ENCODE measurements at places on chromosomes 13 and 19.

DNA sequence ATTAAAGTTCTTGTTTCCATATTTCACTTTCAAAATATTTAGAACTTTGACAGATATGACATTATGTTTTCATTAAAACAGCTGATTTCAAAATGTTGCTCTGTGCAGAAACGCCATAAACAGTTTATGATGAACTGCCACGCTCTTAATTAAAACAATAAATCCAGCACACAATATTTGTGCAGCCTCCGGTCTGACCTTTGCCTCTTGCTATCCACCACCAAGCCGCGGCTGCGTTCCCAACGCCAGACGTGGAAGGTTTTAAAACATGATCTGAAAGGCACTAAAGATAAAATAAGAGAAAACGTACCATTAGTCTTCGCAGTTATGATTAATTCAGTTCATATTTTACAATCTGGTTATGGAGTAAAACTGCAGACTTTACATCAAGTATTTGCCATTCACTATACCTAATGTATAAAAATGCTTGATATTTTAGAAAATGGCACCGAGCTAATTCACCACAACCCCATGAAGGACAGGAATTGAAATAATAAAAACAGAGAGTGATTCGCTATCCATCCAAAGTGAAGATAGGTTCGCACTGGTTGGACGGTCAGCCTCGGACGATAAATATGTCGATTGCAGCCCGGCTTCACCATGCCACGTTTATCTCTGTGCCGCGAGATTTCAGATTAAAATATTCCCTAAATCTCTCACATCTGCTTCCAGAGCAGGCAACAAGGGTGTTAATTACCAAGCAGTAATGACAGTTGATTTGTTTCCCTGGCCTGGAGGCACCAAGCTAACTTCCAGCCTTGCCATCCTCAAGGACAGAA is 103.3 kb upstream of the ZNF507 start:
- no peak for DNase-seq

DNA sequence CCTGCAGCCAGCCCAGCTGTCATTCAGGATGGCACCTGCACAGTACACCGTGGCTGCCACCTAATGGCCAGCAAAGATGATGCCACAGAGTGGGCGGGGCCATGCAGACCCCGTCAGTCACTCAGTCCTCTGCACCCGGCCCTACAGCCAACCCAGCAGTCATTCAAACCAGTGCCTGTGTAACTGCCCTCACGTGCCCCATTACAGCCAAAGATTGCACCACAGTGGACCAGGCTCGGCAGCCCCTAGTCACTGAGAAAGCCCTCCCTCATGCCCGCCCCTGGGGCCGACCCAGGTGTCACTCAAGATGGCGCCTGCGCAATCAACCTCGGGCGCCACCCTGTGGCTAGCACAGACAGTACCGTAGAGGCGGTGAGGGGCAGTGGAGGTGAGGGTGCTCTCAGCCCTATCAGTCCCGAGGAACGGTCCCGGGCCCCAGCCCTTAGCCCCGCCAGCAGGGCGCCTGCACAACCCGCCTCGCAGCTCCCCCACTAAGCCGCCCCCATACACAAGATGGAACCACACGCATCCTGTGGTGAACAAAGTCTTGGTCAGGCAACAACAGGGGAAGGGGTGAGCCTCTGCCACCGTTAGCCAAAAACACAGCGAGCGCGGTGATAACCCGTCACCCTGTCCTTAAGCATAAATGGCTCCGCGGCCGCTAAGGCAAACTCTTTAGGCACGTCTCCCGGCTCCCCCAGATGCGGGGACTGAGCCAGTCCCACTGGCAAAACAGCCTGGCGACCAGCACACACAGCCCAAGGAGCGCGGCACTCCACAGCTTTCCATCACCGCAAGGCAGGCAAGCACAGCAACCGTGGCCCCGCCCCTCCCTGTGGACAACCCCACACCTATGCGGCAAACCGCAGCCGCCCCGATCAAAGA is 2.3 kb downstream of the PEG3 start:
- DNase-seq, result no peak

GRCh38 chr19:43780706-43781525 is at the start of gene KCNN4:
Gene KCNN4 (minus strand): TSS chr19:43780973. CDS start chr19:43780861, 112 bp downstream.
- DNase-seq, result peak; percentile 77

DNA sequence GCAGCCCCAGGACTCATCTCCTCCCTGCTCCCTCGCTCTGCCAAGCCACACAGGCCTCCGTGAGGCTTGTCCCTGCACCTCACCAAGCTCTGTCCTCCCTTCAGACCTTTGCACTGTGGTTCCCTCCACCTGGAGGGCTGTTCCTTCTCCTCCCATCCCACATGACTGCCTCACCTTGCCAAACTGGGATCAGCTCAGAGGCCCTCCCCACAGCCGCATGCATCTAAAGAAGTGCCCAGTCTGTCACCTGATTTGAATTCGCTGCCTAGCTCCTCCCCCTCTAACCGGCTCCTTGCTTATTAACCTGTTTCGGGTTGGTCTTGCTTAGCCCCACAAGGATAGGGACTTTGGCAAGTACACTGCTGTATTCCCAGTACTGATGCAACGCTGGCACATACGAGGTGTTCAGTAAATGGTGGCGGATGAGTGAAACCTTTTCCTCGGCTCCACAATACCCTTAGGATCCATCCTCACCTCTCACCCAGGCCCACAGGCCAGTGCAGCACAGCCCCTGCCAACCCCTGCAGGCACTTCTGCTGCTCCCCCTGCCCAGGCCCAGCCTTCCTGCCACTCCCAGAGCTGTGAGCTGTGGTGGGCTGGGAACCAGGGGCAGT is 4.4 kb downstream of the AKT2 start:
- no peak for DNase-seq

- DNase-seq, result no peak
Measured at GRCh38 chr13:70841240-70842061, 733.2 kb upstream of the KLHL1 start.

DNA sequence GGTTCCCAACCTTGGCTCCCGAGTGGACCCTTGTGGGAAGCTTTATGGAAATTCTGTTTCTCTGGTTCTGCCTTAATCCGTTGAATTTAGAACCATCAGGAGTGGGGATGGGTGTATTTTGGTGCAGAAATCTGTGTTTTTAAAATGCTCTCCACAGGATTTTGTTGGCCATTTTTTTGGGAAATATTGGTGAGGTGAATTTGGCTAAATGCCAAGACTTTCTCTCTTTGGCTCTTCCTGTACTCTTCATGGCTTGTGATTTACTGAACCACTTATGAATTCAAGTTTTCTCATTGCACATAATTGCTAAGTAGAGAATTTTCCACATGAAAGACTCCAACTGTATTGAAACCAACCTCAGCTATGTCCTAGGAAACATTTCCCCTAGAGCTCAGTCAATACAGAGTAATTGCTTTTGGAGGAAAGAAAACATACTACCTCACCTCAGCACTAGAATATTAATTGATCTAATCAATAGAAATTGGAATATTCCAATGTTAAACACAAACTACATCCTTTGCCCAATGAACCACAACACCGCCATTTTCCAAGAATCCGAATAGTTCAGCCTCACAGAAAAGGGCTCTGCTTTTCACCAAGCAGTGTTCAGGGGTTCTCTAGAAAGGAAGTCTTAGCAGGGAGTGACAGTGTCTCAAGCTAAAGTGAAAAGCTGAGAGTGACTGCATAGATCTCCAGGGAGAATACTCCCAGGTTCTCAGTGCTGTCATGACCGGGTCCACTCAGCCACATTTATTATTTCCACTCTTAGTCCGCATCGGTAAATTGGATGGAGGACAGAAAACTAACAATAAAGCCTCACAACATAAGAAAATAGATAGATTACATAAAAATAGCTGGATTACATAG is 60.3 kb downstream of the ERCC5 start:
- DNase-seq, result no peak

- no peak for DNase-seq
Measured at GRCh38 chr13:51770681-51771417, 33.1 kb downstream of the DHRS12 start.

DNA sequence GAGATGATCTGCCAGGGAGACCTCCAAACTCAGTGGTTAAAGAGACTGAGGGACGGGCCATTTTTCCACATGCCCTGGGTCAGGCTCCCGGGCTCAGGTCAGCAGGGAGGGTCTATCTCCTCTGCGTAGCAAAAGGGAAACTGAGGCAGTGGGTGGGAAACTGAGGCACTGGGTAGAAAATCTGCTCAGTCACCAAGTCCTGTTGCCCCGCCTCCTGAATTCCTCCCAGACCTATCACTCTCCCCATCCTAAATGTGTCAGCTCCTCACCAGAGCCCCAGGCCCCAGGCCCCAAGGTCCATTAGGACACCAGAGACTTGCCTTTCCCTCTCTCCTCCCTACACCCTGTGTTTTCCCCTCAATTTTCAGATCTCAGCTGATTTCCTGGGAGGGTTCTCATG is 2.4 kb downstream of the CD320 start:
- DNase-seq, result peak; percentile 3

DNA sequence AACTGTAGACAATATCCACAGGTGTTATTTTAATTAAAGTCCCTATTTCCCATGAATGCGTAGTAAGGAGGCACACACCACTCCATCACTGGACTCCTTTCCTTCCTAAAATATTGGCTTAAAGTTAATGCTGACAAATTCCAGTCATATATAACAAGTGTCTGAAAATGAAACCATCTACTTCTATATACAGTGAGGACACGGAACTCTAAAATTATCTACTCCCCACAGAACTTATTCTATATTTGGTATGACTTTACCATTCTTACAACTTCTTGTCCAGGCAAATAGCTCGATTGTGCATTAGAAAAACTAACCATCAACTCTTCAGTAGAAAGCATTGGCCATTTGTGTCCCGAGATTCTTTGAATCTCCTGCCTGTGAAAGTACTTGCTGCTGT is 1560.2 kb downstream of the EFNB2 start:
- DNase-seq, result no peak

DNA sequence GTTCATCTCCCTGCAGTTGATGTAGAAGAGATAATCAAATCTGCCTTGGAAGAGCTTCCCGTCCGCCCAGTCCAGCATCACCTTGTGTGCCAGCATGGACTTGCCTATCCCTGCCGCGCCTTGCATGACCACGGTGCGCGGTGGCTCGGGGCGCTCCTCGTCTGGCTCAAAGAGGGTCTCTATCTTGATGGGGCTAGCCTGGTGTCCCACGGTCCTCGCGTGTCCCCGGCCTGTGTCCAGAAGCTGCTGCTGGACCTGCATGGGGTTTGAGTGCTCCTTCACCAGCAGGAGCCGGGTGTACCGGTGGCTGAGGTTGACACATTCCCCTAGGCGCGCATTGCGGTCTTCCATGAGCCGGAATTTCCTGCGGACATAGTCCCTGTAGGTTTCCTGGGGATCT is 13.2 kb downstream of the NLRP12 start:
- DNase-seq, result no peak

GRCh38 chr13:24005755-24006281 is 108.5 kb upstream of the C1QTNF9B start:
- no peak for DNase-seq

DNA sequence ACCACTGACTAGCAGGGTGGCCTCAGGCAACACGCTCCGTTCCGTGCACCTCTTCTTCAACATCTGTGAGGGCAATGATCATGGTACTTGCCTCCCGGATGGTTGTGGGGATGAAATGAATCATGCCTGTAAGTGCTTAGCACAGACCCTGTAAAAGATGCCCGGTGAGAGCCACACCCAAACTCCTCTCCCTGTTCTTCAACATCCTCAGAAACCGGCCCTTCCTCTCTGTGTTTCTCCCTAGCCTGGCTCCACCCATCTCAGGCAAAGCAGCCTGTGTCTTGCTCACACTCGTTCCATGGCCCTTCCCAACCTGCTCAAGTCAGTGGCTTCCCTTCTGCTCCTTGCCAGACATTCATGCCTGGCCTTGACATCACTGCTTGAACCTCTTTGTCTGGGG is 5.8 kb upstream of the DMKN start:
- no peak for DNase-seq

- peak; percentile 7 for DNase-seq
Measured at GRCh38 chr19:412356-413355, 3.7 kb upstream of the C2CD4C start.

GRCh38 chr19:28670836-28671235 is 542.1 kb downstream of the UQCRFS1 start:
- DNase-seq, result no peak

GRCh38 chr13:106755542-106755941 is 187.6 kb upstream of the ARGLU1 start:
- DNase-seq, result no peak

DNA sequence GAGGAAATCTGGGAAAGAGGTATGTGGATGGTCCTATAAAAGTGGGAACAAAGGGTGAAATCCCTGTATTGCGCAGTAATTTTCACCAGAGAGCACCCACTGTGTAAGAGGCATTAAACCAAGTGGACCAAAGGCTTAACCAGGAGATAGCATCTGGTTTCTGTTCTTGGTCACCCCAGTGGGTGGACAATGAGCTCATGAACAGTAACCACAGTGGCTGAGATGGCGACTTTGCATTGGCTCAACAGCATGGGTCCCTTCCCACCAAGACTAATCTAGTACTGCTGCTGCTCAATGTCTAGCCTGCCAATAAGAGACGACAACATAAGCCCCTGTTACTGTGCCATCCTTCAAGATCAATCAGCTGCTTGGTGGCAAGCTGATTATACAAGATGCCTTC is 36.6 kb downstream of the CCDC169 start:
- no peak for DNase-seq

DNA sequence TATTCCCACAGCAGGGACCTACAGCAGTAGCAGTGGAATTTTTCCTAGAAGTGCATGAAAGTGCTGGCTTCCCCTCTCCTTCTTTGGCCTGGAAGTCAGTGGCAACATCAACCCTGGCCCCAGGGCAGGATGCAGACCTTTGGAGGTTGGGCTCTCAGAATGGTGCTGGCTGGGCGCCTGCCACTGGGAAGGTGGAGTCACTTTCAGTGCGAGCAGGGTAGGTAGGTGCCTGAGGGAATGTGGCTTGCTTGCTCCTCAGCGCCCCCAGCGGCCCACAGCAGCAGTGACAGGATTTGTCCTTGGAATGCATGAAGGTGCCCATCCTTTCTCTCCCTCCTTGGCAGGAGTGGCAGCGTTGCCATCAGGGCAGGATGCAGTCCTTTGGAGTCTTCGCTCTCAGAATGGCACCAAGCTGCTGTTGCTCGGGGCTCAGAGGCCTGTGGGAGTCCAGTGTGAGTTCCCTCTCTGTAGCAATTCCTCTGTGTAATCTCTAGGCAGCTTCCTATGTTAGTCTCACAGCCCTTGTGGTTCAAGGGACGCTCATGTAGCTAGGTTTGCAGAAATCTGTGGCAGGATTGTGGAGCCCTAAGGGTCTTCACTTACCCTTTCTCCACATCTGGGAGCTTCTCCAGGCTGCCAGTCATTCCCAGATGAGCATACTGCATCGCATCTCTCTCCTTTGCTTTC is 354.4 kb upstream of the DACH1 start:
- no peak for DNase-seq

GRCh38 chr13:95745752-95746151 is 68.8 kb downstream of the DNAJC3 start:
- DNase-seq, result no peak

DNA sequence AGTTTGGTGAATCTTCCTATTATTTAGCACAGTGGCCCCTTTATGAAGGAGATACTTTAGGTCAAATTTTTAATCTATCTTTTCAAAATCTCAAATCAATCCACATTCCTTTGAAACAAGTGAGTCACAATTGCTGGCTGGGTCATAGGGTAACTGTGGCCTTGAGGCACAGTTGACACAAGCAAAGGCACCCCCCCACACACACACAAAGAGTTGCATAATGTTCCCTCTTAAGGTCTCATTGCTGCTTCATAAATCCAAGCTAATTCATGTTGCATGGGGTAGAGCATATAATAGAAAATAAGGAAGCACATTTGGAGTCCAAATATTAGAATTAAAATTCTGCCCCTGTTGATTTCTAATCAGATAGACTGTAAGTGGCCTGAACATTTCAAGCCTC is 171.5 kb downstream of the DLEU7 start:
- DNase-seq, result no peak
